ENCODE measurements at places on chromosomes 6 and 20. TPM values are rescaled to one million over a fixed set of nuclear protein-coding genes. Genes with fewer than 3 reads are reported as not detected.

- DNase-seq = no peak
Observed at GRCh38 chr6:133978896-133979240, 25.8 kb downstream of the TBPL1 start.

DNA sequence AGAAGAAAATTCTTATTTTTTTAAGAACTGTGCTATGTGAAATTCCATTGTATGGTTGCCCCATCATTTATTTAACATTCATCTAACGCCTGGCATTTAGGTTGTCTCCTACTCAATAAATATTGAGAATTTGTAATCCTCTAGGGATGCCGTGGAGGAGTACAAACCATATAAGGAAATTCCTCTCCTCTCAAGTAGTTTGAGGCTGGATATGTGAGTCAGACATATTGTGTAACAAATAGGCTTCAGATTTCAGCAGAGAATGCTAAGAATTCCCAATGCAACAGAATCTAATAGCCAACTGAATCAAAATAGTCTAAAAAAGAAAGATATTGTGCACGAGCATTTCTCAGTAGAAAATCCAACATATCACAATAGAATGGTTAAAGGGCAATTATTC is 174.7 kb downstream of the OTOR start:
- no peak for DNase-seq

GRCh38 chr6:324729-325125 is 32.4 kb downstream of the DUSP22 start:
- DNase-seq = peak; percentile 79

DNA sequence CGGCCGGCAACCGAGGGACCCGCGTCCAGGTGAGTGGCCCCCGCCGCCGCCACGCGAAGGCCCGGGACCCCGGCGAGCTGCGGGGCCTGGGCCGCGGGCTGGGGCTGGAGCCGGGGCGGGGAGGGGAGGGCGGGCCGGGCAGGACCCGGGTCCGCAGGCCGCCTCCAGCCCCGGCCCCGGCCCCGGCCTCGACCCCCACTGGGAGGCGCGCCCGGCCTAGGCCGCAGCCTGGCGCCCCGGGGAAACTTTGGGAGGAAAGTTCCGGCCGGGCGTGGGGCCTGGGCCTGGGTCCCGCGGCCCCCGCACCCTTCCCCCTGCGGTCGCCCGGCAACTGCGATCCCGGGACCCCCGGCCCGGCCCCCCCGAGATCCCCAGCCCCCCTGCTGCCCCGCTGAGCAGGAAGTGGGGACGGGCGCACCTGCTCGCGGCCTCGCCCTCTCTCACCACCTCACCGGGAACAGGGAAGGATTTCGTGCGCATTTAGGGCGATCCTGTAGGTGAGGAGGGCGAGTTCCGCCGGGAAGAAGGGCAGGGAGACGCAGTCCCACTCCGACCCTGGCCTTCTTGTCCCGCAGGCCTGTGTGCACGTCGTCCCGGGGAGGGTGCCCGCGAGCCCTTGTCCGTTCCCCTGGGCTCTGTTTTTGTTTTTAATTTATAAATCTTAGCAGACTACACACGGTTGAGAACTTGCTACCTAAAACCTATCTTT is 402 bp downstream of the OSBPL2 start:
- DNase-seq = no peak

DNA sequence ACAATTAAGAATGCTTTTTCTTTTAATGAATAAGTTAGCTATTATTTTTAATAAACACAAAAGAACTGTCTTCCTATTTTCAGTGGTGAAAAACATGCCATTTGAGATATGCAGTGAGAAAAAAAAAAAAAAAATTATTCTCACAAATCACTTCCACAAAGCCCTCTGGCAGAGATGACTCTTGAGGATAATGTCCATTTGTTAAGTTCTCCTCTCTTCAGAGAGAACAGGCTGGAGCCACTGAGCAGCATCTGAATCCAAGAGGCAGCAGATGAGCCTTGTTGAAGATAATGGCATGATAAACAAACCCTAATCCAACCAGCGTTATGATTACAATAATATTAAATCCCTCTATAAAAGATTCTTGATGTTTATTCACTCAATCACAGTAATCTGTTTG is 105.0 kb downstream of the PTPRK start:
- DNase-seq = no peak

GRCh38 chr6:11722805-11723631 is 55.6 kb downstream of the ADTRP start:
- peak; percentile 7 for DNase-seq

GRCh38 chr20:21053002-21053762 is 53.0 kb downstream of the LINC00237 start:
- no peak for DNase-seq

GRCh38 chr6:150053450-150053849 is 15.5 kb downstream of the ULBP3 start:
- no peak for DNase-seq

DNA sequence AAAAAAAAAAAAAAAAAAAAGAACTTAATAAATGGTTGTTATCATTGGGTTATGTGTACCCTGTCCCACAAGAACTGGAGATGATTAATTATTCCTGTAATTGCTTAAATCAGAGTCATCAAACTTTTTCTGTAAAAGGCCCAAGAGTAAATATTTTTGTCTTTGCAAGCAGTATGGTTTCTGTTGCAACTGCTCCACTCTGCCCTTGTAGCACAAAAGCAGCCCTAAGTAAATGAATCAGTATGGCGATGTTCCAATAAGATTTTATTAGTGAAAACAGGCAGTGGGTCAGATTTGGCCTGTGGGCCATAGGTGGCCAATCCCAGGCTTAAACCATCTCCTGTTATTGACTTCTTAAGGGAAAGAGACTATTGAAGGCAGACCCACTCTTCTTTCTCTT is 252.7 kb downstream of the TSHZ2 start:
- no peak for DNase-seq

DNA sequence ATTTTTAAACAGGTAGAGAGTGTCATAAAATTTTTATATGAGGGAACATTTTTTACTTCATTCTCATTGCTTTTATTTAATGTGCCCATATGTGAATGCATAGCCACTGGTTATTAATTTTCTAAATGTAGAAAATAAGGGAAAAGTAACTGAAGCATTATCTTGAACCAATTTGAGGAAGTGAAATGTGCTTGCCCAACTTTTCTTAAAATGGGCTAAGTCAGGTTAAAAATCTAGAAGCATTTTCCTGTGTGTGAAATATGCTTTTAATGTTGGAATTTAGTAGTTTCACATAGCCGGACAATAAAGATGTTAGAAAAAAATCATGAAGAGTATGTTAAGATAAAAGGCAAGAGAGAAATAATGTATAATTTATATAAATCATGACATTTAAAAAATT is 3.8 kb downstream of the SEC23B start:
- DNase-seq = no peak

GRCh38 chr20:37890108-37890507 is 12.8 kb upstream of the VSTM2L start:
- no peak for DNase-seq

DNA sequence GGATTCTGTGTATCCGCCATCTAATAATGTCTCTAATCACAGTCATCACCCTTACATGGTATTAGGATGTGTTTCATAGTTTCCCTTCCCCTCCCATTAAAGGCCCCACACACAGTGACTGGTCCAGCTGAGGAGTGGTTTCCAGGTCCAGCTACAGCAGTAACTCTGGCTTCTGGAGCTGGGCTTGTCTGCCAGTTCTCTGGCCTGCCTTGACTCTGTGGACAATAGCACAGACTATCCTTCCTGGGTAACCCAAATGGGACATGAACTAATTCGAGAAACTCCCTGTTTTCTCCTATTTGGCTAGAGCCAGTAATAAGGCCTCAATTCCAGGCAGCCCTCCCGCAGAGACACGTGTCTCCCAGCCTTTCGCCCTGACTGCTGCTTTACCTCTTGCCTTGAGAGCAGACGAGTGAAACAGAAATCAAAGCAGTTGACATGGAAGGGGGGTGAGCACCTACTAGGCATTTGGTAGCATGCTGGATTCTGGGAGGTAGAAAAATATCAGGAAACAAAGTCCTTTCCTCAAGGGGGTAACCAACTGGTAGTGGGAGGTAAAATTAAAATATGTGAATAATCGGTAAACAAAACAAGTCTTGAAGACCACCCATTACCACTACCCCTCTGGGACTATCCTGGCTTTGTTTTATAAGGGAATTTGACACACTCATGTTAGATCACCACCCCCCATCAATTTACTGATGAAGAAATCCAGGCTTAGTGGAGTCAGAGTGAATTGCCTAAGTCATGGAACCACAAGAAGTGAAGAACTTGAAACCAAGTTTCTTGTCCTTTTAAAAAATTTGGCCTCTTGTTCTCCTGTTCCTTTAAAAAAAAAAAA is 1.2 kb downstream of the TRAF3IP2 start:
- DNase-seq = peak; percentile 80

Gene CTCFL
- not detected for total RNA-seq

Gene KCNQ5
- not detected for total RNA-seq

Data from cardiac septum (tissue), 1 donor.